ENCODE measurements at places on chromosomes 11 and 22. TPM values are rescaled to one million over a fixed set of nuclear protein-coding genes. Genes with fewer than 3 reads are reported as not detected.

APOL5 gene
- total RNA-seq = not detected

USP2 gene
- total RNA-seq = 0.11 TPM

CNIH2 gene
- total RNA-seq = 0.87 TPM

APOL1 gene
- total RNA-seq = 0.39 TPM

NEU3 gene
- 6.3 TPM for total RNA-seq

CBY1 gene
- 14.2 TPM for total RNA-seq

PIM3 gene
- total RNA-seq = 25.5 TPM

NUCB2 gene
- total RNA-seq = 48.8 TPM

ARFGAP2 gene
- 205 TPM for total RNA-seq

DUSP8 gene
- total RNA-seq = 1.5 TPM

SCARF2 gene
- 10.2 TPM for total RNA-seq

DEUP1 gene
- total RNA-seq = 0.39 TPM

SLC6A5 gene
- not detected for total RNA-seq

ZNRF3 gene
- 5.9 TPM for total RNA-seq

RAB36 gene
- total RNA-seq = 0.79 TPM

MMP12 gene
- not detected for total RNA-seq

YPEL4 gene
- 0.39 TPM for total RNA-seq

TAF1D gene
- 157 TPM for total RNA-seq

MMP8 gene
- not detected for total RNA-seq

PPP1R14B gene
- total RNA-seq = 118 TPM

SYT7 gene
- total RNA-seq = 0.22 TPM

Measured in placental epithelial cell (primary cell).